CD4-positive, alpha-beta T cell (primary cell): ENCODE measurements at places on chromosomes 7 and 10. TPM values are rescaled to one million over a fixed set of nuclear protein-coding genes. Genes with fewer than 3 reads are reported as not detected.

IDI2 gene
- total RNA-seq, result not detected

SEMA3C gene
- total RNA-seq, result 0.08 TPM

GPR26 gene
- not detected for total RNA-seq

H2BK1 gene
- total RNA-seq, result not detected

GBX1 gene
- not detected for total RNA-seq

CDHR3 gene
- 10.3 TPM for total RNA-seq

HOXA5 gene
- not detected for total RNA-seq

CACNA2D1 gene
- total RNA-seq, result not detected

CPN1 gene
- not detected for total RNA-seq

ASAH2B gene
- total RNA-seq, result 1.6 TPM

AKR1C8 gene
- total RNA-seq, result 0.27 TPM

DGKB gene
- not detected for total RNA-seq

PRKCQ gene
- total RNA-seq, result 43.9 TPM

GNGT1 gene
- total RNA-seq, result not detected

NPSR1 gene
- total RNA-seq, result not detected

ABCB1 gene
- 12.2 TPM for total RNA-seq

ZNF438 gene
- total RNA-seq, result 2.0 TPM

TMEM140 gene
- 32.2 TPM for total RNA-seq

UTF1 gene
- total RNA-seq, result not detected

FEZF1 gene
- total RNA-seq, result not detected

HOXA13 gene
- total RNA-seq, result not detected

DDX56 gene
- 126 TPM for total RNA-seq

CYP3A4 gene
- total RNA-seq, result not detected

OPTN gene
- 86.8 TPM for total RNA-seq

SNX10 gene
- total RNA-seq, result 5.8 TPM

CUBN gene
- total RNA-seq, result 7.9 TPM

CPED1 gene
- 0.08 TPM for total RNA-seq

WAPL gene
- total RNA-seq, result 34.3 TPM

GPRIN2 gene
- total RNA-seq, result not detected

GJC3 gene
- total RNA-seq, result 0.25 TPM
